ENCODE measurements at places on chromosomes 12 and 14.
A peak's percentile ranks its signal among the peaks of the same experiment; 100 is the strongest.

DNA sequence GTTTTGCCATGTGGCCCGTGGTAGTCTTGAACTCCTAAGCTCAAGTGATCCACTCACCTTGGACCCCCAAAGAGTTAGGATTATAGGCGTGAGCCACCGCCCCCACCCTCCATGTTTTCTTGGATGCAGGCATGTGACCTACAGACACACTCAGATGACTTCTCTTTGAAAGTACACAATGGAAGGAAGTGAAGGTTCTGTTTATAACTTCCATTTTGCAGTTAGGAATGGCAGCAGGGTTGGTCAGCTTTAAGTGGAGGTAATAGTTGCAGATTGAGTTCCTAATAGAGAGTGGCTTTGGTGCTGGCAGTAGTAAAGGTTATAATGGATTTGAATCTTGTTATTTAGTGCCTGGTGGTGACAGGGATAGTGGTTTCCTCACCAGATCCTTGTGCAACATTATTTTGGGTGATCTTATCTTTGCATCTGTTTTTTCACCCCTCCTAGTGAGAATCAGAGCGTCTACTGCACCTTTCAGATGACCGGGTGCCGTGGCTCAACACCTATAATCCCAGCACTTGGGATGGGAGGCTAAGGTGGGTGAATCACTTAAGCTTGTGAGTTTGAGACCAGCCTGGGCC lies 15.3 kb downstream of the LARP4 start:
- DNase-seq, result peak; percentile 18

DNA sequence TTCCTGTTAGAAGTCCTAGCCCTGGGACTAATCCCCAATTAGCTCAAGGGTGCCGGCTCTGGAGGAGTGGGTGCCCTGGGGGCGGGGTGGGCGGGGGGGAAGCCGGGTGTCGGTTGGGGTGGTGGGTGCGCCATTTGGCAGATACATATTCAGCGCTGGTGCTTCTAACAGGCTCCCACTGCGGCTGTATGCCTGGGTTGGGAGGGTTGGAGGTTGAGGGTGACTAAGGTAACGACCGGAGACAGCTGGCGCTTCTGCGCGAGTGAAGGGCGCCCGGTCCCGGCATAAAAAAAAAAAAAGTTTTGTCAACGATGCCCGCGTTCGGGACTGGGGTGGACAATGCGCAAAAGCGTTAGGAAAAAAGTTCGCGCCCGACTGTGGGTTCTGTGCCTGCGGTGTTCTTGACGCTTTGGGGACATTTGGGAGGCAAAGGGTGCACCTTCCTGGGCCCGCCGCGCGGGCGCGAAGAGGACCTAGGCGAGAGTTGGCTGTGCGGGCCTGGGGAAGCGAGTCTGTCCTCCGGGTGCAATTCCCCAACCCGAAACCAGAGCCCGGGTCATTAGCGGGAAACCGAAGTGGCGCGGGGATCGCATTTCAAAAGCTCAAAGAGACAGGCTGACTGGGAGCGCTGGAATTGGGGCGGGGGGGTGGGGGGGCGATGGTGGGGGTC lies 19.2 kb downstream of the TBX3 start:
- DNase-seq, result no peak

GRCh38 chr12:114291389-114292060 lies 114.4 kb downstream of the TBX5 start:
- no peak for DNase-seq

DNA sequence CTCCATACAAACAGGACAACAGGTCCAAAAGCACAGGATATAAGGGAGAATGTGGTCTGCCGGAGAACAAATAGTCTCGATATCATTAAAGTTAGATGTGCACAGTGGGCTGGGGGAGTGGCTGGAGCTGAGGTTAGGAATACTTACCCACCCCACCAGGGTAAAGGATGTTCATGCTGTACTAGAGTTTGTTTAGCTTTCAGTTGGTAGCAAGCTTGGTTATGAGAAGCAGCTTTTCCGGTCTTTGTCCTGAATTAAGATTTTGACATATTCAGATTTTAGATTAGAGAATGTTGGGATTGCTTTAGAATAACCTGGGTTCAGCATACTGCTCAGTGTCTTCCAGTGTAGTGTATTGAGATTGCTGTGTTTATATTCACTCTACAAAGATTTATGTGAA lies 16.7 kb downstream of the RASSF8 start:
- no peak for DNase-seq

Data from HL-60 (cell line).